ENCODE measurements at places on chromosomes 5 and 9. TPM values are rescaled to one million over a fixed set of nuclear protein-coding genes. Genes with fewer than 3 reads are reported as not detected.

RNF183 gene
- total RNA-seq, result not detected

PRR16 gene
- 0.40 TPM for total RNA-seq

GARIN3 gene
- total RNA-seq, result not detected

FAF2 gene
- total RNA-seq, result 23.3 TPM

GABRG2 gene
- not detected for total RNA-seq

- no peak for DNase-seq
Observed at GRCh38 chr5:161846746-161847145, 1.2 kb upstream of the GABRA1 start.

GRCh38 chr9:110125207-110125751, 82.7 kb downstream of the C9orf152 start:
- peak; percentile 93 for DNase-seq

GRCh38 chr9:14902561-14902960, 7.7 kb downstream of the FREM1 start:
- DNase-seq, result no peak

DNA sequence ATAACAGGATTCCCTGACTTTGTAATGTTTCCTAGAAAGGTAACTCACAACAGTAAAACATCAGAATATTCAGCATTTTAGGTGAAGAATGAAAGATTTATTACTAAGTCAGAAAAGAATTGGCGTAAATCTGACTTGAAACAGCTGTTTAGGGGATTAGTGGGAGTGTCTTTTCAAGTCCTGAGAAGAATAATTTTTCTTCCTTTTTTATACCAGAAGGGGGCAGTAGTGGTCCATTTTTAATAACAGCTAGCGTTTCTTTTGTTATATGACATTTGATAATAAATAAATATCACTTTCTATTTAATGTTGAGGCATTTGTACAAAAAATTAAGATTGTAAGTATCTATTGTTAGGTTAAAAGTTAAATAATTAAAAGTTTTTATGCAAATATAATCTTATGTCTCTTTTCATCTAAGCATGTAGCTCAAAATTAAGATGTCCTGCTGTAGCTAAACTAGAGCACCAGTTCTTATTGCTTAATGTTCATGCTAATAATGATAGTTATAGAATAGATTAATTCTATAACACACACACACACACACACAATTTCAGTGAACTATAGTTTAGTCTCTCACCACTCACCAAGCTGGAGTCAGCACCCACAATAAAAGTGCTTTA, 258.7 kb upstream of the ARRDC3 start:
- DNase-seq, result no peak

GRCh38 chr9:95140821-95141220, 176.7 kb downstream of the FANCC start:
- no peak for DNase-seq

DNA sequence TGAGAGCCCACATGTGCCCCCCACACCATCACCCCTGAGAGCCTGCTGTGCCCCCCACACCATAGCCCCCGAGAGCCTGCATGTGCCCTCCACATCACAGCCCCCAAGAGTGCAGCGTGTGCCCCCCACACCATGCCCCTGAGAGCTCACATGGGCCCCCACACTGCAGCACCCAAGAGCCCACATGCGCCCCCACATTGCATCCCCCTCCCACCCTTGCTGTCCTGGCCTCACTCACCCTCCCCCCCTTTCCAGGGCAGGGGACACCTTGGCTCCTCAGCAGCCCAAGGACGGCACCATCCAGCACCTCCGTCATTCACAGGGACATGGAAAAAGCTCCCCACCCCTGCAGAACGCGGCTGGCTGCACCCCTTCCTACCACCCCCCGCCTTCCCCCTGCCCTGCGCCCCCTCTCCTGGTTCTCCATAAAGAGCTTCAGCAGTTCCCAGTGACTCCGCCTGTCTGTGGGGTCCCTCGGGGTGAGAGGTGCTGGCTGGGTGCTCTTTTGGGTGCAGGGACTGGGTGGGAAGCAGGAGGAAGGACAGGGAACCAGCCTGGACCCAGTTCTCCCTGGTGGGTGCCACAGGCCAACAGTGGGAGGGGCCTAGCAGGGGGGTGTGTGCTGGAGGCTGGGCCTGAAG, 5.0 kb downstream of the LCN1 start:
- DNase-seq, result no peak

DNA sequence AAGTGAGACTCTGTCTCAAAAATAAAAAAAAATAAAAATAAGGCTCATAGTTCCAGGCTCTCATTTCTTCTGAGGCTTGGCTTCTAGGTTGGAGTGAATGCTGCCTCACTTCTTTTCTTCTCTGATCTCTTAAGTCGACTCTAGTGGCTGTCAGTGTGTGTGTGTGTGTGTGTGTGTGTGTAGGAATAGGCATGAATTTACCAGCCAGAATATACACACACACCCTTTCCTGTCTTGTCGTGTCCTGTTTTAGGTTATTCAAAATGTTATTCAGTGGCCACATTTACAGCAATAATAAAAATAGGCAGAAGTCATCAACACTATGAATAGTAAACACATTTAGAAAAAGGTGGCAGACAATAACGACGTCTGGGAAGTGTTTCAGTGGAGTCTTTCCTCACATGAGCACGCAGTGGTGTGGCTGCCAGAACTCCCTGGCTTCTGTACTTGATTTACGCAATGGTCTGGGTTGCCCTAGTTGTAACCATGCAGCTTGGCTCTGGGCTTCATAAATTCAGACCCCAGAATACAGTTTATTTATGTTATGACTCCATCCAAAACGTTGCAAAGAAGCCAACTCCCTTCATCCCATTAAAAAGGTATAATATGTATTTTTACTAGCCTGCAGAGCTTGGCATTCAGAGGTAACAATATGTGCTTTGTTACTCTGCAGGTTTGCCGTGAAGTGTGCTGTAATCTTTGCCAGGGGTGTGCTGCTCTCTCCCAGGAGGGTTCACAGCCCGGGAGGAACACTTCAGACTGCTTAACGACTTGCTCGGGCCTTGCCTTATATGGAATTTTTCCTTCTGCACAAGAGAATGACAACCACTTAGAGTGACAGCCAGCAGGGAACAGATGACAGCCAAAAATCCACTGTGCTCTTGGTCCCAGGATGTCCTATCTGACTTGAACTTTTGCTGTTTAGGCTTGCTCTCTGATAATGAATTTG, 34.4 kb upstream of the PALM2AKAP2 start:
- peak; percentile 66 for DNase-seq

DNA sequence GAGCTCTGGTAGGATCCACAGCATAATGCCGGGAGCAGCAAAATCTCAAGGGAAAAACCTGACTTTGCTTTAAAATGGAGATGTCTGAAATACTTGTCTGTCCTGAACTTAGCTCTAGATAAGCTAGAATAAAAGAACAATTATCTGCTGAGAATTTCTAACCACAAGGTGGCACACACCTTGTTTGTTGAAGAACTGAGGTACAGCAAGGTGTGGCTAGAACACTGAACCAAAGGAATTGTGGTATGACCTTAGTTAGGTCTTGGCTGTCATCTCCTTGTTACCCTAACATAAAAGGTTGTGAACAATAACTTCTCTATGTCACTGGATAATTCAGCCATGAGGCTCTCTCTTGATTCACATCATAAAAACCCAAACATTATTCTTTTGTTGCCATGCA, 72.3 kb upstream of the ANXA1 start:
- DNase-seq, result no peak

GRCh38 chr5:133828722-133829121, 139.7 kb downstream of the C5orf15 start:
- DNase-seq, result no peak

- DNase-seq, result no peak
Observed at GRCh38 chr5:180563994-180564393, 27.3 kb downstream of the SCGB3A1 start.

DNA sequence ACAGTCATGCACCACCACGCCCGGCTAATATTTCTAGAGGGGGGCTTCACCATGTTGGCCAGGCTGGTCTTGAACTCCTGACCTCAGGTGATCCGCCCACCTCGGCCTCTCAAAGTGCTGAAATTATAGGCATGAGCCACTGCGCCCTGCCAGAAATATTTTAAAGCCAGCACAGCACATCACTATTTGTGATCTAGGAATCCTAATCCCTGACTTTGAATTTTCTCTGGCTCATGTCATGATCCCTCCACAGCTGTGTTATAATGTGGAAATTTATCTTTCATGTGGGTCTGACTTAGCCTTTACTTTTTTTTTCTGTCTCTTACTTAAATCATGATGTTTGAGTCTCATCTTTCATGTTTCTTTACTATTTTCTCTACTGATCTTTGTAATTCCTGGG, 18.7 kb upstream of the ITGA1 start:
- no peak for DNase-seq

- no peak for DNase-seq
Observed at GRCh38 chr5:91031402-91031752, 351.7 kb downstream of the ARRDC3 start.

DNA sequence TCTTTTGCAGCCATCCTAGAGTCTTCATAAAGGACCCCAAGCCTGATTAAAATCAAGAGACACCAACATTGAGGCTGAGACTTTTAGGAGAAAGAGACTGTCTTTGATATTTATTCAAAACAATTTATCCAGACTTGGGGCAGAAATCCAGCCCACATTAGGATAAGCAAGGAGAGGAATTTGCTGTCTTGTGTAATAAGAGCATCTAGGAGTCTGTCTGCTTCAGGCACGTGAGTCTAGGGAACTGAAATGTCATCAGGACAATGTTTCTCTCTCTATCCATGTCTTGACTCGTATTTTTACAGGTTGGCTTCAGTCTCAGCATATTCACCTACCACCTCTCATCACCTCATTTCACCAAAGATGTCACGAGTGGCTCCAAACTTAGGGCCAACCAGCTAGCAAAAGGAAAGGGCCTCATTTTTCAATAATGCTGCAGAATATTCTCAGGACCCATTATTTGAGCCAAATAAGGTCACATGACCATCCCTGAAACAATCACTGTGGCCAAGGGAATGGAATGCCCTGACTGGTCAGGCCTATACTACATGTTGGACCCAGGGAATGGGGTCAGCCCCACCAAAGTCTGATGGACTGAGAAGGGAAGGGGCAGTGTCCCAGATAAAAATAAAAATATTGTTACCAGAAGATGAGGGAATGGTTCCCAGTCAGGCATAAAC, 70.3 kb upstream of the SAP30L start:
- no peak for DNase-seq

GRCh38 chr9:124179196-124180071, 78.3 kb upstream of the NEK6 start:
- no peak for DNase-seq

DNA sequence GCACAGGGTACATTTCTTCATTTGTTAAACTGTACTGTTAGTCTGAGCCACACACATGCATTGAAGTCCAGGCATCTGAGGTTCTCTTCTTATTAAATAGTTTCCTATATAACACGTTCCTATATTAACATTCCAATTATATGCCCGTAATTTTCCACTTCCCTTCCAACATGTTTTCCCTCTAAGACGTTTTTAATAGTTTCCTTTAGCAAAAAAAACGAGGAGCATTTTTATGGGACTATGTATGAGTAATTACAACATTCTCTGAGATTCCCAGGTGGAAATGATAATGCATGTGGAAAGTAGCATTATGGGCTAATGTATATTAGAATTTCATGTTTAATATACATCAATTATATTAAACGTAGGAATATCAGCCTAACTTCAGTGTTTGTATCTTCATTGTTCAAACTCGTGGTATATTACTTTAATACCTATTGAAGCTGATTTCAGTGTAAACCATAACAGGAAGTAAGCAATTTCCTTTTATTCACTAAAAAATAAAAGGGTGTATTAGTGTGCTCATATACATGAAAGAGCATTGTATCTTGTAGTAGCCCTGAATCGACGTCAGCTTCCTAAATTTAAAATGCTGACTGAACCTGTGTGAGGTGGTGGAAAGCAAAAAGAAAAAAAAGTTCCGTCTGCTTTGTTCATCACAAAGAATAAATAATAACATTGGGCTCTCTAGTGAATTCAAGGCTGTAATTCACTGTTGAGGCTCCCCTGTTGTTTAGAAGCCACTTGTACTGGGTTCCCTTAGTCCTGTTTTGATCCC, 11.3 kb downstream of the SMARCA2 start:
- no peak for DNase-seq

- DNase-seq, result no peak
Observed at GRCh38 chr5:14599476-14600127, 18.0 kb downstream of the OTULINL start.

DNA sequence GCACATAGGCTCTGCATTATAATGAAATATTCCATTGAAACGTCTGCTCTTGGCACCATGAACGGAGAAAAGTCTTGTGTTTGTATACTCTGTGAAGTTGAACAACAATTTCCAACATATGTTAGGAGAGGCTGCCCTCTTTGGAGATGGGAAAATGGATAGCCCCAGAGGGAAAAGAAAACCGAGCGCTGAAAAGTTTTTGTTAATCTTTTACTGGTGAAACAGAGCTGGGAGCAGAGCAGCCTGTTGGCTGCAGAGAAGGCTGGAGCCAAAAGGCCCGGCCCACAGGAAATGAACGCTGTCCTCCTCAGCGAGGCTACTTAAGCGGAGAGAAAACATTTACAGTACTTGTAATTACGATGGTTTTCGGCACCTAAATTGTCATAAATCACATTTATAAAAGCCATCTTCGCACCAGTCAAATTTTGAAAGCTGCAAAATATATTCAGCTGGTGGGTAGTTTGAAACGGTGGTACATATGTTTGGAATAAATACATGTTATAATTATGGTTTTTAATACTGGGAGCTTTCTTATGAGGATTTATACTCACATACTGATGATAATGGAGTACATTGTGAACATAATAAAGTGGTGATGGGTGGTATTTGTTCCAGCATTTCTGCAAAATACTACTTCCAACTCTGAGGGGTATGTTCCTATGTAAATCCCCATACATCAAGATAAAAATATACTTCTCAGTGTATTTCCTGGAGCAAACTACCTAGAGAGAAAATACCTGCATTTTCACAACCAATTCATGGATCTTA, 129.6 kb upstream of the CNTLN start:
- no peak for DNase-seq

DNA sequence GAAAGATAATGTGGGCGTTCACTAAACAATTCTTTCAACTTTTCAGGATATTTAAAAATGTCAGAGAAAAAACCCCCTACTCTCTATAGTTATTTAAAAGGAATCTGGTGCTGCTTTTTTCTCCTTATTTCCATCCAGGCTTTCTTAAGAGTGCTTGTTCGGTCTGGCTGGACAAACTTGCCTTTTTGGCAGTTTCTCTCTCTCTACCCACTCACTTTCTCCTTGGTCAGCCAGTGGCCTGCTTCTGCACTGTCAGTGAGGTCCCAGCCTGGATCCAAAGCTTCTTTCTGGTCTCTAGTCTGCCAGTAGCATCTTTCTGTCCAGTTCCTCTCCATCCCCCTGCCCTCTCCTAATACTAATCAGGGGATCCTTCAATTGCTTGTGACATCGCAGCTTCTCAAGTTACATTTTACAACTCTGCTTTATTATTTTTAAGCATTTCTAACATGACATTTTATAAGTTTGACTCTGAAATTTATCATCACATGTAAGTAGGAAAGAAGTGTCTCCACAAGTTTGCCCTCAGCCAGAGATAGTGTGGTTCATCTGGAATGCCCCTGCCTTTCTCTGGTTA, 50.4 kb downstream of the PIK3R1 start:
- DNase-seq, result no peak

GRCh38 chr9:69122549-69123141, 51.4 kb upstream of the TJP2 start:
- no peak for DNase-seq
